ENCODE measurements at places on chromosomes 5 and 9.

GRCh38 chr5:44845777-44846176, 37.0 kb downstream of the MRPS30 start:
- no peak for DNase-seq

DNA sequence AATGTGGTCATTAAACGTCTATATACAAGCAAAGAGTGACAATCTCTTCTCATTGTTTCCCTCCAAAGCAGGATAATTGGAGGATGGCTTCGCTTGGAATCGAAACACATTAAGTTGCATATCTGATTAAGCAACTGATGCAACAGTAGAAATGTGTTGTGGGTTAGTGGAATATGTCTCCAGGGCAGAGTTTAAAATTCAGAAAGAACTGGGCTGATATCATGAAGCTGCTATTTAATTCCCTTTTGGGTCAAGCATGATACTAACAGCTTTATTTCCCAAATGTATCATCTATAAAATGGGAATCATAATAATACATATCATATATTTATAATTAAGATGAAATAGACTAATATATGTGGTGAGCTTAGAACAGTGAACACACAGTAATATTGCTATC, 1763.0 kb upstream of the C9orf72 start:
- no peak for DNase-seq

- DNase-seq, result no peak
Observed at GRCh38 chr5:55570570-55570969, 35.8 kb upstream of the PLPP1 start.

DNA sequence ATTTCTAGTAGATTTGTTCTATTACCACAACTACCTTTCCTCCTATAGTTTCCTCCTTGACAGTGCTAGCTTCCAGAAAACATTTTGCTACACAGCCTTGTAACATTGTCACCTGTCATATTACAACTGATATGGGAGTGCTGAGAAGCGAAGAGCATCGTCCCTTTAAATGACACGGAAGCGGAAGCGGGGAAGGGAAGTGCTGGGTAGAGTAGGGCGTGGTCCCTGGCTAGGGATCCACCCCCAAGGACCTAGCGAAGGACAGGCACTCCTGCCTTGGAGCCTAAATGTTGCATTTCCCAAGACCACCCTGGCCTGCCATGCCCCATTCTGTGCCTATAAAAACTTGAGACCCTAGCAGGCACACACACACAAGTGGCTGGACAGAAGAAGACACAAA, 57.4 kb upstream of the RANBP6 start:
- DNase-seq, result no peak

GRCh38 chr5:71891856-71892255, 172.8 kb downstream of the CARTPT start:
- DNase-seq, result no peak

DNA sequence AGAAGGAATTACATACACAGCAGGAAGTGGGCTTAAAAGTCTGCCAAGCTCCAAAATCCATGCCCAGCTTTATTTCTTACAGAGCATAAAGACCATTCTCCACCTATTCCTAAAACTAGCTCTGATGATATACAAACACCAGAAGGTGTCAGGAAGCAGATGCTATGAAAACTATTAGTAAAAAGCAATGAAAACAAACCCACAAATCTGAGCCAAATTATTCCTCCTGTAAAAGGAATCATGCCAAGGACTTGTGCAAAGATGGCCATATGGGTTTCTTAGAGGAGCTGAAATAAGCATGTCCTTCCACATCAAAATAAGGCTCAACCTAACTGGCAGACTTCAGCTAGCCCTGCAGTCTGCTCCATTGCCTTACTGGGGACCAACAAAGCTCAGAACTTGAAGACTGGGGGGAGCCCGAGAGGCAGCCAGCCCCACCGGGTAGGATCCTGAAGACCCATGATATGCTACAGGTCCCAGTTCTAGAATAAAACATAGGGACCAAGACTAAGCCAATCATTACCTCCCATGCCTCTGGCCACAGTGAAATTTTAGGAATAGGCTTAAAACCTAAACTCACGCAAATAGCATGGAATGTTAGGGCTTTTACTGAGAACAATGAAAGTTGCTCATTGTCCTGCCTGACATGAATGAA, 42.8 kb upstream of the GABRP start:
- DNase-seq, result no peak

GRCh38 chr5:145495741-145496140, 339.4 kb downstream of the PRELID2 start:
- DNase-seq, result no peak

DNA sequence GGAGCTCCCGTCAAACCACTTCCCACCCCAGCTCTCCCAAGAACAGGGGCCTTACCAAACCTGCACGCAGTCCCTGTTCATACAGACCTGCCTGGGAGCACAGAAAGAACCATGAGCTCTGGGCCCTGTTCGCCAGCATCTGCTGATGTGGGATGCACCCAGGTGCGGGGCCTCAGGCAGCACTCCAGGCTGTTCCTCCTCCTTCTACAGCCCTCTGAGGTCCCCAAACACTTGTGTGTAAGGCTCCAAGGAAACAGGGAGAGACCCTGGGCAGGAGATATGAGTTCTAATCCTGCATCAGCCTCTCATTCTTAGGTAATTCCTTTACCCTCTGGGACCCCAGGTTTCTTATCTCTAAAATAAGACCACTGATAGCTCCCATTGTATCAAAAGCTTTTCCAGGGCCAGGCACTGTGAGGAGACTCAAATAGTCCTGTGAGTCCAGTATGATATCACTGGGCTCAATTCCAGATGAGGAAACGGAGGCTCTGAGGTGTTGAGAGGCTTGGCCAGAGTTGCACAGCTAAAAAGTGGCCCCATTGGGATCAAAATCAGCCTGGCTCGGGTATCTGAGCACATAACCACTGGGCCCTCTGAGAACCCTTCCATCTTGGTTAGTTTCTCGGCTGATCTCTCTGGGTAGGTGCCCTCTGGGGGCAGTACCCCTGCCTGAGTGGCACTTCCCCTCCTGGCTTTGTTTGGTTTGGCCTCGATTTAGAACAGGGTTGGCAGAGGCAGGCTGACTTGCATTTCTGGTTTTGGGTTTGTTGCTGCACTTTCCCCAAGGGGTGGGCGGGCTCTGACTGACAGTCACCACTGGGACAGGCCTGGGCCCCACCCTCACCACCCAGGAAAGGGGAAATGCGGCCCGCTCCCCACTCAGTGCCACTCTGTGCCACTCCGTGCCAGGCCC, 116.8 kb downstream of the RGS3 start:
- DNase-seq, result no peak

DNA sequence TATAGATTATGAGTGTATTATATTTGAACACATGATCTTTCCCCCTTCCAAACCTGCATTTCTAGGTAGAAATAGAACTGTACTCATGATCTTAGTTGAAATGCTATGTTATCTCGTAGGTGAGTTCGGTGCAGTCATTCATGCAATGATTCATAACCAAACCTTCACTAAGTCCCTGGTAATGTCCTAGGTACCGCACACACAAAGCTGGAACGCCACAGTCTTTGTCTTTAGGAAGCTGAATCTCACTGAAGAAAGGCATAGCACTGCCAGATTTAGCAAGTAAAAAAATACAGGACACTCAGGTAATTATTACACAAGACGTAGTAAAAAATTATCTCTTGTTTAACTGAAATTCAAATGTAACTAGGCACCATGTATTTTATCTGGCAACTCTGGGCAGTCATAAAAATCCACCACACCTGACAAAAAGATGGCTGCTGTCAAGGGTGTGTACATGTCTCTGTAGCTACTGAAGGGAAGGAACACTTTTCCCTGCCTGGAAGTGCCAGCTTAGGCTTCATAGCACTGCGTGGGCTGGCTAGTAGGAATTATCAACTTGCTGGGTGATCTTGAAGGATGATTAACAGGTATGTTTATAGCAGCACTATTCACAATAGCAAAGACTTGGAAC, 28.0 kb upstream of the TXN start:
- no peak for DNase-seq

- DNase-seq, result no peak
Observed at GRCh38 chr9:137865581-137866145, 11.9 kb upstream of the CACNA1B start.

GRCh38 chr9:78525986-78526560, 229.1 kb downstream of the PSAT1 start:
- no peak for DNase-seq

DNA sequence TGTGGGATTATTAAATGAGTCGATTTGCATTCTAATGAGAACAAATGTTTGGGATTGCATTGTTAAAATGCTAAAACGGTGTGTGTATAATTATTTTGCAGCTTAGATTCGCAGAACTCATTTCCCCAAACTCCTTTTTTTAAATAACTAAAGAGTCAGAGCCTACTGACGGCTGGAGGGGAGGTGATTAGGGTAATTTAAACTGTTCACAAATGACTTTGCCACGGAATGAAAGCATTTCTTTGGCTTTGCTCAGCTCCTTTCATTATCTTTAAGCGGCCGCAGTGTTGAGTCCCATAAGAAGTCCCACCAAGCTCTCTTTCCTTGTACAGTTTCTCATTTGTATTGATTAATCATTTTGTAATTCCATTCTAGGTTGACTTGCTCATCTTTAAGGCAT, 1632.8 kb downstream of the MAT2B start:
- DNase-seq, result no peak

DNA sequence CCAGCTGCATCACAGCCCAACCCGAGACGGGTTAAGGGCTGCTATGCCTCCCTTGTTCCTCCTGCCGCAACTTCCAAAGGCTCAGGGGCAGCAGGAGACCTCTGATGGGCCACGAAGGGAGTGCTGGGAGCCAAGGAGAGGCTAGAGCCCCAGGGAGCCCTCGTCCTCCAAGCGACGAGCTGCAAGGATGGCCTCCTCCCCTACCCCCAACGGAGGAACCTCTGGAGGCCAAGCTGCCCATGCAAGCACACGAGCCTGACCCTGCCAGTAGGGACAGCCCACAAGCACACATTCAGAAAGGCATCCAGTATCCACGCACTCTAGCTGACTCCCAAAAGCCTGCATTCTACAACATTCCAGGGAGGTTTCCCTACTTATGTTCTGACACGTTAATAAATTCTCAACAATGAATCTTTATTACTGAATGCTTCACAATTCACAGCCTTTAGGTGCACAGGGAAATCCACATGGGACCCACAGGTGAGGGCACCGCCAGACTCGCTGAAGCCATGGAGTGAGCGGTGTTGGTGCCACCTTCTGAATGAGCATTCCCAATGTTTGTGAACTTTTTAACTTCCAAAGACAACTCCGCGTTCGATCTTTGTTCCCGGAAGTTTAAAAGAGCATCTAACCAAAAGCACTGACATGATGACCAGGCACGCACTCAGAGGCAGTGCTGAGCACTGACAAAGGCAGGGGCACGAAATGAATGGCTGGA, 28.7 kb downstream of the IPPK start:
- DNase-seq, result no peak

DNA sequence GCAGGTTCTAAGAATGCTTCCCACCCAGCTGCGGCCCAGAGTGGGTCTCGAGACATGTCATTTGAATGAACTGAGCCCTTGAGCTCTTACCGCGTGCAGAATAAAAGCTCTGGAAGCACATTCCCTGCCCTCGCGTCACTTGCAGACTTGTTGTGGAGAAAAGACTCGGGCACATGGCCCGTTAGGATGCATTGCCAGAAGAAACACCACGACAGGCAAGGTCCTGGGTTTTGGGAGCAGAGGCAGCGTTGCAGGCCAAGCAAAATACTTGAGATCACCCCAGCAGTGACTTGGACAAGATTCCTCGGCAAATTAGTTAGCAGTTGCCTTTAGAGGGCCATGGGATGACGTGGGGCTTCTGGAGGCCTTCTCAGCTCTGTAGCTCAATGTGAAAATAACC, 170.8 kb upstream of the MSX2 start:
- DNase-seq, result peak; percentile 76

DNA sequence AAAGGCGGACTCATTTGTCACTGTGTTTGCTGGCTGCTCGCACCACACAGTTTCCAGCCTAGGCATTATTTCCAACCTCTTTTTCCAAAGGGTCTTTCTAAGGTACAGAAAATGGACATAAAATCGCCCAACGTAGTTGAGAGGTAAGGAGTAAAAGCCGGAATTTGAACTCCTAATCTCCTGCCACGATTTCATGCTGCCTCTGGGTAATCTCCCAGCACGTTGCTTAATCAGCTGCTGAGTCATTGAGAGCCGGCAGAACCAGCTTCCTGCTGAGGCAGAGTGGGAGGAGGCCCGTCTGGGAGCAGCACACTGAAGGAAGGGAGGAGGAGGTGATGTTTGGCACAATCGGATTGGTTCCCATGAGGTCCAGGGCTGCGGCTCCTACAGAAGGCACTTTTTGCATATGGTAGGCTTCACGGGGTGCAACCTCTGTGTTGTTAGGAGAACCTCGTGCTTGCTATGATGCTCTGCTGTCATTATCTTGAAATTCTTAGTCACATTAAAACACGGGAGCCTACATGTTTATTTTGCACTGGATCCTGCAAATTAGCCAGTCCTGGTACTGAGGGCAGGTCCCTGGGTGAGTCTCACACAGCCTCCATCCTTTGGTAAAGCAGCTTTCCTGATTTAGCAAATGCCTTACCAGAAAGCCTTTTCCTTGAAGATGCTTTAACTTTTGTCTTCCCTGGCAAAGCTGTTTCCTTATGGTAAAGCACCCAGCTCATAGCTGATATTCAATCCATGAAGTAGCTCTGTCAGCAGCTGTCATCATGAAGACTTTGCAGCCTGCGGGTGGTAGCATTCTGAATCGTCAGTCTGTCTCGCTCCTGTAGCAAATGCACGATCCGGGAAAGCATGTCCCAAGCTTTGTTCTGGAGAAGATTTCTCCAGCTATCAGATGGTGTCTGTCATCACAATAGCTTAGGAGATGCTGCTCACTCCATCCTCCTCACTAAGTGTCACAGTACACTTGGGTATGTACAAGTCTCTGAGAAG, 191.6 kb upstream of the MSX2 start:
- DNase-seq, result peak; percentile 44
